ENCODE measurements at places on chromosomes 11 and 22.

DNA sequence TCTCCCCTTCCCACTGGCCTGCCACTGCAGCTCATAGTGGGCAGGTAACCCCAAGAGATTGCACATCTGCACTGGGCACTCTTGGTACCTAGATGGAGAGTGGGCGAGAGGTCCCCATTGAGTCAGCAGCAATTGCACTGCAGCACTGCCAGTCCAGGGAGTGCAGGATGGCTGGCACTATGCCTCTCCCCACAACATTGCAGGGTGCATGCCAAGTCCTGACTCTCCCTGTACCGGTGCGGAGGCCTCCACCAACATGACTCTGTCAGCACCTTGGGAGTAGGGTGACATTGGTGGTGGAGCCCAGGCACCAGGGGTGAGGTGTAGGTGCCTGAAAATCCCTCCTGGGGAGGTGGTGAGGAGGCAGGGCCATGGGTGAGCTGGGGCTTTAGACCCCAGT is 82.2 kb downstream of the TRAF6 start:
- no peak for DNase-seq

DNA sequence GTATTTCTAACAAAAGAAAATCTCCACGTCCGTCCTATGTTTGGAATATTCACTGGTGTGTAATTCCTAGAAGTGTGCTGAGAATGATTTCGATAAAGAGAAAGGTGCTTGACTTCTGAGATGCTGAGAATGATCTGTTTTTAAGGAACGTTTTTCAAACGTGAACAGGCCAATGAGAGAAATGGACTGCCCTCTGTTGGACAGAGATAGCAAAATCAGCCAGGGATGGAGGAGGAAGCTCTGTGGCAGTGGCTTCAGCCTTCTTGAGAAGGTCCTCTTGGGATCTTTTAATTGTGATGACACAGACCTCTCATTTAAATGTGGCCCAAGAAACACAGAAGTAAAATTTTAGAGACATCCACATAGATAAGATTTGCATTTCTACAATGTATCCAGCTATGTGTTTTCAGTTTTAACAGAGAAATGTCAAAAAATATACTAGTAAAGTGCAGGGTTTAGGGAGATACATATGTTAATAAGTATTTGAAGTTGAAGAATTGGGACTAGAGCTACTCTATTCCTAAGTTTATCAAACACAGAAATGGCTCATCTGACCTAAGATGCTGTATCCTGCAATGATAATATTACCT is 84.0 kb upstream of the RCN1 start:
- DNase-seq, result no peak

DNA sequence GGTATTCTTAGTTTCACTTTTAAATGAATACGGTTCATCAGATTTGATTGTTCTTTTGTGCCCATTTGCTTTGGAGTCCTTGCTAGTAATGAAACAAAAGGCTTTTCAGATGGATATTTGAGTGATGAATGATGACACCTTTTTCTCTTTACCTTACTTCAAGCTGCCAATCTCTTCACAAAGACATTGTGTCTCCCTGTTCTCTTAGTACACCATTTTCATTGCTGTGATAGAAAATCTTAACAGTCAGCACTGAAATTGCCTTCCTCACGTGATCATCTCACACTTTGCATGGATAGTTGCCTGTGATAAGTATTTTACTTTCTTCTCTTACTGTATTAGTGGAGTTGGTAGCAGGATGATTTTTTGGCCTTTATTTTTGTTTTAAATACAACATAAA is 396.6 kb downstream of the NELL1 start:
- DNase-seq, result no peak

- no peak for DNase-seq
Observed at GRCh38 chr11:103378931-103379330, 269.7 kb downstream of the DYNC2H1 start.

- DNase-seq, result no peak
Observed at GRCh38 chr11:59267196-59267595, 54.5 kb upstream of the MPEG1 start.

- DNase-seq, result no peak
Observed at GRCh38 chr22:42793848-42794405, 63.1 kb downstream of the ARFGAP3 start.

DNA sequence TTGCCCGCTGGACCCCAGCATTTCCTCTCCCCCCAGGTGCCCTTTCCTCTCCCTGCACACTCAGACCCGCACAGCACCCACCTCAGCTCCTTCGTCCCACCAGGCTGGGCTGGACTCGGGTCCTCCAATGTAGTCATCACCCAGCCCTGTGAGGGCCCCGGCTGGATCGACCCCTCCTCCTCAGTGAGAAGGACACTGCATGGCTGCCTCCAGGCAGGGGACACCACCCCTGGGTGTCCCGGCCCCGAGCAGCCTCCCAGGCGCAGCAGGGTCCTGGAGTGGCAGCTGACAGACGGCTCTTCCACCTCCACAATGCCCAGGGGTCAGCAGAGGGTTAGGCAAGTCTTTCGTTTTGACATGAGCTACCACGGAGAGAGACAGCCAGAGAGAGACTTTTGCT is 11.1 kb upstream of the ELF5 start:
- no peak for DNase-seq

- DNase-seq, result peak; percentile 28
Observed at GRCh38 chr11:120801801-120802689, 221.9 kb upstream of the TBCEL start.

DNA sequence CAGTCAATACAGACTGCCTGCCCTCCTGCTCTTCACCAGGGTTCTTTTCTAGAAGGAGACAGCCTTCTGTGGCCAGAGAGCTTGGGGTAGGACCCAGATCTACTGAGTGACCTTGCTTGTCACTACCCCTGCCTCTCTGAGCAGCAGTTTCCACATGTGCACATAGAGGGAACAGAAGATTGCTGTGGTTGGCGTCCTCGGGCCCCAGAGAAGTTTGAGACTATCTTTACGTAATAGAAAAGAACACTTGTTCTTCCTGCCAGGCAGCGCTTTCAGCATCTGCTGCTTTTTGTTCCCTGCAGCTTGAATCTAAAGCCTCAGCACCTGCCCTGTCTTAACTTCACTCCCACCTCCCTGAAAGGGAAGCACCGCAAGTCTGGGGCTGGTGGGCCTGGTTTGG is 1.9 kb upstream of the FKBP2 start:
- DNase-seq, result no peak
